ENCODE measurements at places on chromosomes 12 and 14.

GRCh38 chr14:75783184-75783583, 122.1 kb downstream of the TTLL5 start:
- no peak for DNase-seq

DNA sequence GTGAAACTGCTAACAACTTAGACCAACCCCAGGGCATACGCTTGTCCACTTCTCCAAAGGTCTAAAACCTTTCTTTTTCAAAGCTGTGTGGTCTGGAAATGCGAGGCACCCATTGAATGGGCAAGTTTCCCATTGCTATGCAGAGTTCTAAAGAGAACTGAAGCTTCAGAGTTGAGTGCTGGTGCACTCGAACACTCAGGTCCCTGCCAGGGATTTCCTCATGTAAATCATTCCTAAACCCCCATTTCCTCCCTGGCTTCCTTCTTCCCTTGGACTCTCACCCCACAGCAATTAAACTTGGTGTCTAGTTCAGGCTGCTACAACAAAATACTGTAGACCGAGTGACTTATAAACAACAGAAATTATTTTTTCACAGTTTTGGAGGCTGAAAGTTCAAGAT, 2.2 kb upstream of the PXN start:
- DNase-seq = no peak

DNA sequence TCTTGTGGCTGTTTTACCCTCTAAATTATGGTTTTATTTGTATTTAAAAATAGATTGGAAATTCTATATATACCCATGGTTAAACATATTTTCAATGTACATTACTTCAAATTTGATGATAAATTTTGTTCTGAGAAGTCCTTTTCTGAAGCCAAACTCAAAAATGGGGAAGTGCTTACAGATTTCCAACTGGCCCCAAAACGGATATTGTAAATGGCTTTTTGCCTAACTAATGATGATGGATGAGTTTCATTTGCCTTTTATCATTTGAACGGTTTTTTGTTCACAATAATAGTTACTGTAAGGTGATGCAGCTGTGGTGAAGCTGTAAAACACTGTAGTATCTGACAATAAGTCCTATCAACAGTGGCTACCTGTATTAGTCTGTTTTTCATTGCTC, 136.9 kb downstream of the FUT8 start:
- DNase-seq = no peak

GRCh38 chr12:31004666-31005065, 69.0 kb upstream of the DDX11 start:
- no peak for DNase-seq

DNA sequence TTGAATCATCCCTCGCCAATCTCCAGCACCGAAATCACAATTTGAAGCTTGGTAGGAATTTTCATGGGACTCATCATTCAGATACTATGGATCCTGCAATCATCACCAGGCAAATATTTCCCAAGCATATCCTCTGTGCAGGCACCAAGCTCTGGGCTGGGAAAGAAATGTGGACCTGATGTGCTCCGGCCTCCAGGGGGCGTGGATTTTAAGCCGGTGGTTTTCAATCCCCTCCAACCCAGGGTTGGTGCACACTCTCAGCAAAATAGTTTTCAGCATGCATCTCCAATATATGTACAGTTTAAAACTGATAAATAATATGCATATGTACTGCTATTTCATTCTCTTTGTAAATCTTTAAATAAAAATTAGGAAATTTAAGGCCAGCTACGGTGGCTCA, 98.9 kb downstream of the RBM19 start:
- DNase-seq = no peak

DNA sequence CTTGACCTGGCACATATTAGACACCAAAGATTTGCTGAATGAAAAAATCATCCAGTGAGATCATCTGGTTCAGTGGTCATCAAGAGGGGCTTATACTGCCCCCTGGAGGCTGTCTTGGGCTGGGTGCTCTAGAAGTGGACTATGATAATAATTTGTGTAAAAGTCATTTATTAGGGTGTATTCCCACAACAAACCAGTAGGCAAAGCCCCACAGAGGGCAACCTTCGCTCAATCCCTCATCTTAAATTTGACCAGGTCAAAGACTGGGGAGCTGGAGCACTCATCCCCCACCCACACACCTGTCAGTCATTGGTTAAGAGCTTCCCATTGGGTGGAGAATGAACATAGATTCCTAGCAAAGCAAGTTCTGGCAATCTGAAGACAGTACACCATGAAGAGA, 20.0 kb upstream of the FICD start:
- DNase-seq = no peak

- DNase-seq = no peak
Measured at GRCh38 chr14:100898935-100899883, 4.3 kb downstream of the RTL1 start.

- DNase-seq = no peak
Measured at GRCh38 chr12:90098132-90098779, 389.6 kb upstream of the ATP2B1 start.

GRCh38 chr12:98449584-98449983, 65.8 kb upstream of the TMPO start:
- no peak for DNase-seq

DNA sequence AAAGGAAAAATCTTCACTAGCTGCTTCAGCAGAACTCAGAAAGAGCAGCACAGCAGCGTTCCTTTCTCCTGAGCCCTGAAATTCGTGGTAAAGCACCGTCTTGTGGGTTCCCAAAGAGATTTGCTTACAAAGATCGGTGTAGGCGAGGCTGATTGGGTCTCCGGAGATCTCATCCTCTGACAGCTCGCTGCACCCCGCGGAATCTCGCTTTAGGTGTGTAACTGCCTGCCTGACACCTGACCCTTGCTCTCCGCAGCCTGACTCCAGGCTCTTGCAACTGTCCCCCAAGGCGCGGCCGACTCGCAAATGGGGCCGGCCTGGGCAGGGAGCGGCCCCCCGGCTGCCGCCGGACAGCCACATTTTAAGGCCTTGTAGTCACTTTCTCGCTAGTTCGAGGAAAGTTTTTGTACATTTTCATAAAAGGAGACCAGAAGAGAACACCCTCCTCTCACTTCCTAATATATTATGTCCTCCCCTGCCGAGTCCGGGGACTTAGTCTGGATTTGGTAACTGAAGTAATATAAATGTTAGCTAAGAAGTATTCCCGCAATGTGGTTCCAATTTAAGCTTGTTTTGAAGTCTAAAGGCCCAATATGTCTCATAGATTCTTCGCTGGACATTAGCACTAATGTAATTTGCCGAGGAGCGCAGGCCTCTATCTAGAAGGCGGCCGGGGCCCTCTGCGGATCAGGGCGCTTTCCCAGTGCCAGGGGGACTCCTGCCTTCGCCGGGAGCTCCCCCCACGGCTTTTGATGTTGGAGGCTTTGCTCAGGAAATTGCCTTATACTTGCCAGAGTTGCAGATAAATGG, 177.3 kb upstream of the CDKN3 start:
- DNase-seq = no peak

- DNase-seq = no peak
Measured at GRCh38 chr14:54722791-54723432, 156.0 kb downstream of the SAMD4A start.

GRCh38 chr12:101637936-101638335, 43.2 kb downstream of the MYBPC1 start:
- DNase-seq = no peak

- DNase-seq = no peak
Measured at GRCh38 chr14:48129472-48129871, 454.1 kb upstream of the MDGA2 start.

DNA sequence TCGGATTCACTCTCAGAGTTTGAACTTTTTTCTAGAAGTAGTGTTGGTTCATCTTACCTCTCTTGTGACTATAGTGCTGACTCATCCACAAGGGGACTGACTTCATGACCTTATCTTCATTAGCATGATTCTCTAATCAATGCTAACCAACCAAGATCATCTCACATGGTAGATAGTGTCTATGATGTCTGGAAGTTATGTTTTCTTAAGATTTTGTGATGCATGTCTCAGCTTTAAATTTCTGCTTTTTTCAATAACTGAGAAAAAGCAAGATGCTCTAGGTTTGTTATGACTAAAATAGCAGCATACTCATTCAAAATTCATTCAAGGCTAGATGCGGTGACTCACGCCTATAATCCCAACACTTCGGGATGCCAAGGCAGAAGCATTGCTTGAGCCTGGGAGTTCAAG, 12.3 kb upstream of the SLC35E3 start:
- DNase-seq = no peak

DNA sequence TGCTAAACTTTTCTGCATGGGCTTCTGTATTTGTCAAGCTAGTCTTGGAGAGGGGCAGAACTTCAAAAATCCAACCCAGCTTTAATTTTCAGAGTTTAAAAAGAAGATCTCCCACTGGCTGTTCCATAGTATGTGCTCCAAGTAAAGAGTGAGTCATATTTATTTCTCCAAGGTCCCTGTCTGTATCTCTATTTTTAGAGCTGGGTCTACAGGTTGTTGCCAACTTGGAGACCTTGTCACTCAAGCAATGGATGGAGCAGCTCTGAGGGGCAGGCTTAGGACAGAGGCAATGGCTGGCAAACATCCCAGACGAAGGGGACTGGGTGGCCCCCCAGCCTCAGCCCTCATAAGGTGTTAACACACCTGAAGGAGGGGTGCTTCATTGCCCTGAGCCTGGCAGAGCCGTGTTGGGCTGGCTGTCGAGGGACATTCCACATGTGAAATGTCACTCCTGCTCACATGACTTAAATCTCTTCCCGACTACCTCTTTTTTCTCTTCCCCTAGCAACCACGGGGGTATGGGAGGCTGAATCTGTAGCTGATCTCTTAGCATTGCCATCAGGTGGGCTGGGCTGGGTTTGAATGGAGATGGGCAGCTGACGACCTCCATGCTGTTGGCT, 103.1 kb downstream of the SMOC1 start:
- DNase-seq = no peak

GRCh38 chr12:120292411-120292660, 633 bp upstream of the RNU4-2 start:
- no peak for DNase-seq

DNA sequence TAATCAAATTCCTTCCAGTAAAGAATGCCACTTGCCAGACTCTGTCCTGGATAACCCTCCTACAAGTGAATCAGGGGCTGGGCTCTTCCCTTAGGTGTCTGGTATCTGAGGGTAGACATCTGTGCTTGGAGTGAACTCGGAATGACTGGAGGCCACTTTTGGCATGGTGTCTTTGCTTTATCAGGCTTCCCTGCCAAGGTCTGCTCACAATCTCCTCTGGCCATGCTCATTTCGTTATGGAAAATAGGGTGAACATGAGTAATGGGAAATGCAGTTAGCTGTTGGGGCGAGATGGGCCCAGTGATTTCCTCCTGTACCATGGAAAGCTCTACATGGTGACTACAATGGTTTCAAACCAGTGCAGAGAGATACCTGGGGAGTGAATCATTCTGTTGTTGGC, 212.9 kb downstream of the NRXN3 start:
- DNase-seq = no peak

- no peak for DNase-seq
Measured at GRCh38 chr12:56081393-56082347, 1.7 kb downstream of the ERBB3 start.

GRCh38 chr14:70803321-70804310, 5.7 kb downstream of the MAP3K9 start:
- DNase-seq = no peak

- no peak for DNase-seq
Measured at GRCh38 chr12:52646613-52647012, 5.4 kb downstream of the KRT2 start.

- no peak for DNase-seq
Measured at GRCh38 chr14:22897357-22897756, 14.3 kb downstream of the REM2 start.

DNA sequence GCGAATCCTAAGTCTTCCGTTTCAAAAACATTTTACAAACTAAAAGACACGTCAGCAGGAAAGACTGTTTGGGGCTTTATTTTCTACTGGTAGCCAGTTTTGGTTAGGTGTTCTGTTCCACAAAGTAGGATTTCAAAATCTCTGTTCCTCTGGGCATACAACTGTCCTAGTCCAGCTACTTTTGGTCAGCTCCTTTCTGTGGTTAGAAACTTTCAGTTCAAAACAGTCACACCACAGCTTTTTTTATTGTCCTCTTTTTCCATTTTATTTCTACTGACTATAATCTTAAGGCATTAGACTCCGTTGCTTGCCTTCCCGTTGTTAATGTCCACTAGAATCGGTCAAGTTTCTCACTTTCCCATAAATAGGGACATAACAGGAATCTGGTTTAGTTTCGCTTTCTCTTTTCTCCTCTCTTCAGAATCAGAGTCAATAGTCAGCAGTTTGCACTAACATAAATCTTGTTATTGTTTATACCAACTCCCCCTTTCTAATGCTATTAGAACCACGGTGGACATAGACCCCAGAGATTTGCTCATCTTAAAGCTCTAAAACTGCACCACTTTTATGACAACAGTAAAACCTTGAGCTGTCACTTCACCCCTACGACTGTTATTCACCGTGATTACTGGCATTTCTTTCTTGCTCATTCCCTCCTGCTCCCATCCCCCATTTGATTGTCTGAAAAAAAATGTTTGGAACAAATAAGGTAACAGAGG, 41.5 kb upstream of the NPAS3 start:
- no peak for DNase-seq

DNA sequence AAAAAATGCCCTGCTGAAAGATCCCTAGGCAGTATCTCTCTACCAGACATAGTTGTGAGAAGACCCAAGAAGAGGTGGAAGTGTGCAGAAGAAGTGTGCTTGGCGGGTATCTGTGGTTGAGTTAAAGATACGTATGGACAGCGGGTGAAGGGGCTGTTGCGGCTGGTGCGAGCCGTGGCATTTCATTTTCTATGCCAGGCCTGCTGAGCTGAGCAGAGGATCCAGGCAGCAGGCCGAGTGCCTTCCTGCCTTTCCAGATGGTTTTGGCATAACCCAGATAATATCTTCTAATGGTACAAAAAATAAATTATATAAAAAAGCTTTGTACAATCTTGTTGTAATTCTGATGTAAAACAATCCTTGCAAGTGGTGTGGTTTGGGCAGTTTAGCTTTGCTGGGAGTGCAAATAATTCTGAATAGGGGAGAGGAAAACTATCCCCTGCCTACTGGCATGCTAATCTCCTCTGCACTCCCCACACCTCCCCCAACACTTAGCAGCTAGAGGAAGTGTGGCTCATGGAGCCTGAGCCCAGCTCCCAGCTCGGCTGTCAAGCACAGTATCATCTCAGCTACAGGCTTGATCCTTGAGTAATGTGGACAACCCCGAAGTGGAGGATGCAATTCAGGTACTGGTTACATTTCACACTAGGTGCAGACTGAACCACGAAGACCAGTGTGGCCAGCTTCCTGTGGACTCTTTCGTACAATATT, 168.9 kb downstream of the VRK1 start:
- DNase-seq = no peak

GRCh38 chr12:92132288-92132687, 13.4 kb downstream of the BTG1 start:
- DNase-seq = no peak

GRCh38 chr12:83121897-83122622, 435.4 kb downstream of the TMTC2 start:
- no peak for DNase-seq

- no peak for DNase-seq
Measured at GRCh38 chr14:94391281-94391975, 3.0 kb upstream of the SERPINA1 start.

- DNase-seq = no peak
Measured at GRCh38 chr12:31687101-31687527, 27.6 kb downstream of the ETFBKMT start.

- no peak for DNase-seq
Measured at GRCh38 chr12:99618657-99619056, 28.9 kb upstream of the GARIN6 start.

- DNase-seq = no peak
Measured at GRCh38 chr14:80768646-80769045, 172.9 kb downstream of the CEP128 start.

Data from stimulated activated CD8-positive, alpha-beta memory T cell treated with anti-CD3 and anti-CD28 coated beads, Interleukin-7, amount 100 ng/mL, for 1 hour (primary cell).